ENCODE measurements at places on chromosomes 5 and 9. TPM values are rescaled to one million over a fixed set of nuclear protein-coding genes. Genes with fewer than 3 reads are reported as not detected.
A peak's percentile ranks its signal among the peaks of the same experiment; 100 is the strongest.

- DNase-seq, result peak; percentile 60
These were observed 85.4 kb downstream of the HSD17B4 start for GRCh38 chr5:119537704-119538103.

DNA sequence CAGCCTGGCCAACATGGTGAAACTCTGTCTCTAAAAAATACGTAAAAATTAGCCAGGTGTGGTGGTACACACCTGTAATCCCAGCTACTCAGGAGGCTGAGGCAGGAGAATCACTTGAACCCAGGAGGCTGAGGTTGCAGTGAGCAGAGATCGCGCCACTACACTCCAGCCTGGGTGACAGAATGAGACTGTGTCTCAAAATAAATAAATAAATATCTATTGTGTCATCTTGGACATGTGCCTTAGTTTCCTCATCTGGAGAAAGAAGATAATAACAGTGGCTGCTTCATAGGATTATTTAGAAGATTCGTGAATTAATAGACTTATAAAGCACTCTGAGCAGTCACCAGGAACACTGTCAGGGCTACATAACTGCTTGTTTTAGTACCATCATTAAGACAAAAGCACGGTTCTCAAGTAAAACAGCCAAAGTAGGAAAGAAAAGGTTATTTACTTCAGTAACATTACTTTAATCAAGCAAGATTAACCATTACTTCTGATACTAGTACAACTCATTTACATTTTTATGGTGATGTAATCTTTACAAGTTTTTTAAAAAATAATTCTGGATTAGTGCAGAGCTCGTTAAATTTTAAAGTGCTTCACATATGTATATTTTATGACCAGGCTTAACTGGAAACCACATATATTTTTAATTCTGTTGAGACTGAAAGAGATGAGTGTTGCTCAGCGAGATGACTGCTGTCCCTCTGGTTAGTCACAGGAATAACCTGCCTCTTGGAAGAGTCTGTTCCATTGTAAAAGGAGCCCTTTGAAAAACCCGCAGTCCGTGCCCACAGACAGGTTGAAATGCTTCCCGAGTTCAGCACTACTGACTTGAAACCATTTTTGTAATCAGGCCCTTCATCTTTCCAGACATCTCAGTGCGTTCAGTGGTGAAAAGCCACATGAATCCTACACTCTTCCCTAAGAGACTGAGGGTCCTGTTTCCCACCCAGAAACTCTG lies 36.7 kb downstream of the ANKH start:
- DNase-seq, result no peak

DNA sequence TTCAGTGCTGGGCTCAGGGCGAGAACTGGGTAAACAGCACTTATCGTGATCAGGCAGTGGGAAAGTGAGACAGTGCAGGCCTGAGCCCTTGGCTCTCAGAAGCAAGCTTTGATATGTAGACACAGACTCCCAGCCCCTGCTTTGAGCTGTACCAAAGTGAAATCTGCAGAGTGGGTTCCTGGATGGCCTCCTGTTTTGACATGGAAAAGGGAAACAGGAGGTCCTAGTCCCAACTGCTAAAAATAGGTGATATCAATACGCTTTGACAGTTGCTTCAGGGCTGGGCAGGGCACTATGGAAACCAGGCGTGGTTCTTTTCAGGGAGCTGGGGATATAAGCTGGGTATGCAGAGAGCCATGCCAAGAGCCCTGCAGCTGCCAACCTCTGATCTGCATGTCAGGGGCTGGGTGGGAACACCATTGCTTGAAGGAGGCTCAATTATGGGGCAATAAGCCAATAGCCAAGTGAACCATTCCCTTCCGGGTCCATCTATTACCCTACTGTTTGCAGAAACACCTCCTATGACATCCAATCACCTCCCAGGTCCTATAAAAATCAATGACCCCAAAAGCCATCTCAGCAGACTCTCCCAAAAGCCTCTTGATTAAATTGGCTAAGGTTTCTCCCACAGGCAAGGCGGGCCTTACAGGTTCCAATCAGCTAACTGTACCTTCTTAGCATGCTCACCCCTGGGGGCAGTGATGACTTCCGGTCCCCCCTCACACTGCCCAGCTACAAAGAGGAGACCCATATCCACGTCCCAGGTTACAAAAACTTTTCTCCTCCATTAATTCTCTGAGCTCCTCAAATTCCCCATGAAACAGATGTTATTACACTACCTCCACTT lies 45.8 kb downstream of the EPB41L4B start:
- DNase-seq, result no peak

Gene PARP8
- 21.8 TPM for total RNA-seq

Gene SIT1
- total RNA-seq, result not detected

Data from foreskin keratinocyte (primary cell).